Left colon (tissue), 2 donors: ENCODE measurements at places on chromosomes 2 and 18.

- no peak for DNase-seq
These were observed 392.6 kb downstream of the EIPR1 start for GRCh38 chr2:2985020-2985419.

DNA sequence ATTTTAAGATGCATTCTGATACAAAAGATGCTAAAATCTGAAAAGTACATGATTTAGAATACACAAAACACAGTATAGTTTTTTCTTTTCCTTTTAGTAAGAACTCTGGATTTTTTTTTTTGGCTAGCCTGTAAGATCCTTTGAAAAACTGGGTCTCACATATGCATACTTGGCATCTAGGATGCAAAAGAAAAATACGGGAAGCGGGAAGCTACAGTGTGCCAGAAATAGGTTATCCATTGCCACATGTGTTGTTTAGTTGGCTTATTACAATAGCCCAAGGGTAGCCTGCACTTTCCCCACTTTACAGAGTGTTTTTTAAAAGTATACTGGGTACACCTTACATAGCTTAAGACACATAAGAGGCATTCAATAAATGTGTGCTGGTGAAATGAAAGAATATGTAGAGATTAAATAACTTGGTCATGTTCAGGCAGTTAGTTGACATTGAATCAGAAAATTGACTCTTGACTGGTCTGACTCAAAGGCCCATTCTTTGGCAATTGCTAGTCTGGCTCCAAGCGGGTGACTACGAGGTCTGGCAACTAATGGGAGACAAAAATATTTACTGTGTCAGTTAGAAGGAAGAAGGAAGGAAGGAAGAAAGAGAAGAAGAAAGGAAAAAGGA is 286.8 kb upstream of the TRIB2 start:
- DNase-seq, result no peak

- no peak for DNase-seq
These were observed 164.0 kb upstream of the REG3G start for GRCh38 chr2:78861546-78861945.

GRCh38 chr2:16900405-16901025 is 234.9 kb upstream of the CYRIA start:
- no peak for DNase-seq

- no peak for DNase-seq
These were observed 118.9 kb upstream of the COL5A2 start for GRCh38 chr2:189298481-189298880.
